Renal cortical epithelial cell (primary cell): ENCODE measurements at places on chromosomes 6 and 20.

GRCh38 chr20:44231193-44231592 is 15.9 kb upstream of the GDAP1L1 start:
- peak; percentile 36 for DNase-seq

DNA sequence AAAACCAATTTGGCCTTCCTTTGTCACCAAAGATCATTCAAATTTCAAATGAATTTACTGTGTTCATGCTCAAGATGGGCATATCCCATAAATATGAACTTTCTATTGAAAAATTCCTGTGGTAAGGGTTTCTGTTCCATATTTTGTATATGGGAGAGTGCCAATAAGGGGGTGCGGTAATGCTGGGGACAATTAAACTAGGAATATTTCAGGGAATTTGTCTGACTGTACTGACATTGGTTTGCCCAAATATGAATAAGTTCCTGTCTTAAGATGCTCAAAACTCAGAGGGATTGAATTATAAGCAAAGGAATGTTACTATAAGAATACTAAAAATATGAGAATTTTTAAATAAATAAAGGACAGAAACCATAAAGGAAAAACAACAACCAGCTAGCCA is 553.0 kb upstream of the MARCKS start:
- no peak for DNase-seq

DNA sequence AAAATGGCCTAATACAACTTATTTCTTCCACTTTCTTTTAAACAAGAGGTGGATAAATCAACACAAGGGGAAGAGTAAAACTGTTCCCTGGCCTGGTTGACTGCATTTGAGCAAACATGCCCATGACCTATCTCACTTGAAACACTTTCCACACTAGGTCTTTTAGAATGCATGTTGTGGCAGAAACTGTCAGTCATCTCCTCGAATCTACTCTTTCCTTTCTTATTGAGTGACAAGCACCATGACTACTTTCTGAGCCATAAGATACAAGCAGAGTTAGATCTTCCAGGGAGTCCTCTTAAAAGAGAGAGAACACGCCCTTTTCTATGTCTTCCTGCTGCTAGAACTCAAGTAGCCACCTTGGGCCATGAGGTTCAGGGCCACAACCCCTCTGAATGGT is 66.5 kb downstream of the PTPRT start:
- no peak for DNase-seq

DNA sequence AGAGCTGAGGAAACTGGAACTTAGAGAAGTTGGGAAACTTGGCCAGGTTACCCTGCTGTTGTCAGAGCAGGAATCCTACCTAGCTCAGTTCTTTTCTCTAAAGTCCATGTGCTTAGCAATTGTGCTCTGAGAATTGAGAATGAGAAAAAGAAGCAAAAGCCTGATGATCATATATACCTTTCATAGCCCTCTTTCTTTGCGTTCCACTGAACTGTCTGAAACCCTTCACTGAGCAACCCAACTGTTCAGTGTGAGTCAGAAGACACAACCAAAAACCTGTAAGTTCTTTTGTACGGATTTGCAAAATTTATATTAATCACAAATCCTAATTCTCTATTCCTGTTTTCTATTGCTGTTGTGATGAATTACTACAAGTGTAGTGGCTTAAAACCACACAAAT is 80.6 kb downstream of the PHF3 start:
- no peak for DNase-seq
